ENCODE measurements at places on chromosomes 11 and 22.

DNA sequence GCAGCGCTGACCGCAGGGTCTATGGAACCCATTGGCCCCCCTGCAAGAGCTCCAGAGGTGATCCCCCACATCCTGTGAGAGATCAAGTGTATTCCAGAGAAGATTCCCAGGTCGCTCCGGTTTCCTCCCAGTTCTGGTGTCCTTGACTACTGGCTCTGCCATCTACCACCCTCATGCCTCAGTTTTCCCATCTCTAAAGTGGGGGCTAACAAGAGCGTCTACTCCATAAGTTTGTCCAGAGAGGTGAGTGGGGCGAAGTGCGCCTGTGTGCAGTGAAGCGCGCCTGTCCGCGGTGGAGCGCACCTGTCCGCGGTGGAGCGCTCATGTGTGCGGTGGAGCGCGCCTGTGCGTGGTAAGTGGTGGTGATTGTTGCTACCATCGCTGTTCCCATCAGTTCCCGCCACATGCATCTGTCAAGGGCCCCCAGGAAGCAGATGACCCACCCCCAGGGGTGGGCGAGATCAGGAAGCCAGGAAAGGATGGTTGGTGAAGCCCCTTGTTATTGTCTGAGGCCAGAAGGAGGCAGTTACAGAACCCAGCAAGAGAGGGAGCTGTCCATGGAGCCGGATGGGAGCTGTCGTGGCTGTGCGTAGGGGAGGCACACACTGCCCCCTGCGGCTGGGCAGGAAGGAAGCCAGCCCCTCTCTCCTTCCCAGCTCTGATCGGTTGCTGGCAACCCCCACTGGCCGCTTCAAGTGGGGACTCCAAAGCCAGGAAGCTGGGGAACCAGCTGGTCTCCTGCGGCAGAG, 73.2 kb upstream of the FGF3 start:
- no peak for DNase-seq

- DNase-seq, result no peak
Observed at GRCh38 chr11:66842501-66842895, 743 bp upstream of the RCE1 start.

DNA sequence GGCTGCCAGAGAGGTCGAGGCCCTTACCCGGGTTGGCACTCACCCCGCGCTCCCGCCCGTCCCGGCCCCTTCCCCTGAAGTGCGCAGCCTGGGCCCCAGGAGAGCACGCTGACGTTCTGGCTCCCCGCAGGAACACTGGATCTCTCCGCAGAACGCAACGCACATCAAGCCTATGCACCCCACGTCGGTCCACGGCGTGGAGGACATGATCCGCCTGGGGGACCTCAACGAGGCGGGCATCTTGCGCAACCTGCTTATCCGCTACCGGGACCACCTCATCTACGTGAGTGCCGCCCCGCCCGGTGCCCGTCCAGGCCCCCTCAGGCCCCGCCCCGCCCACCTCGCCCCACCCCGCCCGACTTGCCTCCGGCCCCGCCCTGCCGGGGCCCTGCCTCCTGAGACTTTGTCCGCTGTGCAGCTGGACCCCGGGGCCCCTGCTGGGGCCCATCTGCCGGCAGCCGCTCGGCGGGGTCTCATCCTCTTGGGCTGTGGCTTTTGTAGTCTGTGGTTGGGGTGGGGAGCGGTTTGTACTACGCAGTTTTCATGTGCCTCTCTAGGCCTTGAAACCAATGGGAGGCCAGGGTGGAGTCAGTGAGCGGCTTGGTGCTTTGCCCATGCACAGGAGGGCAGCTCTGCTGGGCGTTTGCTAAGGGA, 19.7 kb downstream of the MYO7A start:
- DNase-seq, result no peak

- no peak for DNase-seq
Observed at GRCh38 chr11:94558468-94558867, 8.7 kb upstream of the PIWIL4 start.

- DNase-seq, result no peak
Observed at GRCh38 chr11:19605520-19606371, 106.9 kb upstream of the NAV2 start.

All from stimulated activated CD4-positive, alpha-beta T cell treated with anti-CD3 and anti-CD28 coated beads, TNF-alpha, amount 100 ng/mL, for 48 hours (primary cell).